ENCODE measurements at places on chromosomes 11 and 22. TPM values are rescaled to one million over a fixed set of nuclear protein-coding genes. Genes with fewer than 3 reads are reported as not detected.

The MAPK1 gene
- 58.8 TPM for total RNA-seq

The C1QTNF5 gene
- total RNA-seq = 6.2 TPM

The TNNI2 gene
- 3,728 TPM for total RNA-seq

The OR51B5 gene
- not detected for total RNA-seq

The FBLN1 gene
- total RNA-seq = 37.1 TPM

The DAGLA gene
- total RNA-seq = 2.4 TPM

The BTBD18 gene
- not detected for total RNA-seq

The LIF gene
- not detected for total RNA-seq

The LRRC74B gene
- not detected for total RNA-seq

The GAS2 gene
- 1.1 TPM for total RNA-seq

The IRAG1 gene
- total RNA-seq = 4.4 TPM

The TEAD1 gene
- 175 TPM for total RNA-seq

The TRPT1 gene
- total RNA-seq = 231 TPM

The SLC22A25 gene
- 0.07 TPM for total RNA-seq

The IGF2 gene
- 29.8 TPM for total RNA-seq

The OLFML1 gene
- total RNA-seq = 2.2 TPM

The NAALADL1 gene
- total RNA-seq = 1.4 TPM

The KIRREL3 gene
- not detected for total RNA-seq

The GAL gene
- total RNA-seq = not detected

The E2F8 gene
- 0.80 TPM for total RNA-seq

The ABCG4 gene
- not detected for total RNA-seq

The F2 gene
- total RNA-seq = 3.0 TPM

The BTG4 gene
- total RNA-seq = not detected

The SMTN gene
- total RNA-seq = 104 TPM

The RBM14 gene
- total RNA-seq = 17.0 TPM

The RPS19BP1 gene
- 84.2 TPM for total RNA-seq

The YAP1 gene
- total RNA-seq = 65.8 TPM

The PNPLA5 gene
- total RNA-seq = not detected
